ENCODE measurements at places on chromosomes 3 and 15. TPM values are rescaled to one million over a fixed set of nuclear protein-coding genes. Genes with fewer than 3 reads are reported as not detected.

The RHOA gene
- total RNA-seq: 712 TPM

The CLDN18 gene
- not detected for total RNA-seq

The MYL3 gene
- total RNA-seq: not detected

The TIMP4 gene
- 0.98 TPM for total RNA-seq
